ENCODE measurements at places on chromosomes 5 and 9.

GRCh38 chr9:127884427-127884911, 7.0 kb upstream of the AK1 start:
- no peaks in the 10 kb centered on the region for H3K27me3 ChIP-seq
- peaks cover 24% of the 10 kb centered on the region for H3K36me3 ChIP-seq

DNA sequence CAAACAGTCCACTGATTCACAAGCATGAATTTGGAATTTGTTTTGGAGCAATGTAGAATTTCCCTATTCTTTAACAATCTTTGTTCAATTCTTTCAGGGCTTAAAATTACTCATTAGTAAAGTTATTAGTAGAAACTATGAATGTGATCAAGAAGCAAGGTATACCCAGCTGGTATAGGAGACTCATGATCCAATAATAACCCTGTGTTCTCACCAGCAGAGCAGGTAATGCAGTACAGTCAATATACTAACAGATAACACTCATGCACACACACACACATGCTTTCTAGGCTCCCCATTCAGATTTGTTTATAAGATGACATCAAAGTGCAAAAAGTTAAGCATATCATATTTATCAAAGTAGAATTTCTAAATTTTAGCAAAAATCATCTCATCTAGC, 445.2 kb downstream of the ELAVL2 start:
- no peak overlapping the region for H3K4me3 ChIP-seq
- no peak for DNase-seq
- H3K36me3 ChIP-seq, result peaks cover 15% of the 10 kb centered on the region
- no peaks in the 10 kb centered on the region for H3K27me3 ChIP-seq
- peaks cover 14% of the 10 kb centered on the region for H3K4me1 ChIP-seq

DNA sequence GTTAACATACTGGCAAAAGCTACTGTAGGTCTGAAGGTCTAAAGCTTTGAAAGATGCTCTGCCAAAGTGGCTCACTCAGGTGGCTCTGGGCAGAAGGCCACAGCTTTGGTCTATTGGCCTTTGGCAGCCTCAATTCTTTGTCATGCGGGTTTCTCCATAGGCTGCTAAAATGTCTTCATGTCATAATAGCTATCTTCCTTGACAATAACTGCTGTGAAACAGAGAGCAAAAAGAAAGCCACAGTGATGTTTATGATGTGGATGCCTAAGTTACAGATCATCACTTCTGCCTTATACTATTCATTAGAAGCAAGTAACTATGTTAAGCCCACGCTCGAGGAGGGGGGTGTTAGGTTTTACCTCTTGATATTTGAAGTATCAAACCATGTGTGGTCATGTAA, 906.1 kb upstream of the CDH9 start:
- H3K27me3 ChIP-seq, result no peaks in the 10 kb centered on the region
- no peak overlapping the region for H3K27ac ChIP-seq
- no peak for DNase-seq
- no peaks in the 10 kb centered on the region for H3K36me3 ChIP-seq
- no peak overlapping the region for H3K4me3 ChIP-seq

DNA sequence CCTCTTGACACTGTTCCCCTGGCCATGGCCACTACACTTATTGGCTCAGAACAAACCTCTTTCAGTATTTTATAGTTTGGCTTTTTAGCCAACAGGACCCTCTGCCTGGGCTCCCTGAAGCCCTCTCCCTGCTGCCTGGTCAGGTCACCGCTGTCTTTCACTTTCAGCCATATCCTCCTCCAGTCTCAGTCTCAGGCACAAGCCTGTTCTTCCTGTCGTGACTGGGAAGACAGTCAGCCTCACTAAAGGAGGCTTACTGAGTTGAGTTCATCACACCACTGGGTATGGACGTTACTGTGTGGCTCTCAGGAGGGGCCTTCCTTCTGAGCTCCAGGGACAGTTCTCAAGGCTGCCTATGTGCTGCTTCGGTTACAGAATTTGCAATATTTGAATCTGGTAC, 2.0 kb downstream of the QSOX2 start:
- no peak for DNase-seq
- peak overlapping the region; percentile 92 for H3K4me3 ChIP-seq
- H3K27me3 ChIP-seq, result peaks cover 7% of the 10 kb centered on the region
- peaks cover 37% of the 10 kb centered on the region for H3K4me1 ChIP-seq
- no peaks in the 10 kb centered on the region for H3K36me3 ChIP-seq

- H3K4me1 ChIP-seq, result peaks cover 16% of the 10 kb centered on the region
- H3K27me3 ChIP-seq, result no peaks in the 10 kb centered on the region
- peak overlapping the region; percentile 19 for H3K27ac ChIP-seq
- no peaks in the 10 kb centered on the region for H3K36me3 ChIP-seq
- H3K4me3 ChIP-seq, result no peak overlapping the region
Measured at GRCh38 chr9:86069206-86069869, 30.0 kb downstream of the GOLM1 start.

DNA sequence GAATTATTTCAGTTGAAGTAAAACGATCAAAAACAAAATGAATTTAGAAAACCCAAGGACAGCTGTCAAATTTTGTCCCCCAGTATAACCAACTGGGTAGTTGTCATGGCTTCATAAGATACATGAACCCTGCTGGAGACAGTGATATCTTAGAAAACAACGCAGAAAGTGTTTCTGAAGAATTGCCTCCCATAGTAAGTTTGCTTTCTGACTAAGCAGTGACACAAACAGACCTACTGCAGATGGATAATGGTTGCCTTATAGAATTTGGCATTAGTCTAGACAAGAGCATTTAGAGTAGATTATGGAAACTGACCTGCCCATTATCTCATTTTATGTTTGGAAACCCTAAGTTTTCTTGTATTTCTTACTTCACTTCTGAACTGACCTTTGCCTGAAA, 187.7 kb upstream of the KCNN2 start:
- peaks cover 8% of the 10 kb centered on the region for H3K36me3 ChIP-seq
- peaks cover 8% of the 10 kb centered on the region for H3K4me1 ChIP-seq
- H3K27me3 ChIP-seq, result no peaks in the 10 kb centered on the region

DNA sequence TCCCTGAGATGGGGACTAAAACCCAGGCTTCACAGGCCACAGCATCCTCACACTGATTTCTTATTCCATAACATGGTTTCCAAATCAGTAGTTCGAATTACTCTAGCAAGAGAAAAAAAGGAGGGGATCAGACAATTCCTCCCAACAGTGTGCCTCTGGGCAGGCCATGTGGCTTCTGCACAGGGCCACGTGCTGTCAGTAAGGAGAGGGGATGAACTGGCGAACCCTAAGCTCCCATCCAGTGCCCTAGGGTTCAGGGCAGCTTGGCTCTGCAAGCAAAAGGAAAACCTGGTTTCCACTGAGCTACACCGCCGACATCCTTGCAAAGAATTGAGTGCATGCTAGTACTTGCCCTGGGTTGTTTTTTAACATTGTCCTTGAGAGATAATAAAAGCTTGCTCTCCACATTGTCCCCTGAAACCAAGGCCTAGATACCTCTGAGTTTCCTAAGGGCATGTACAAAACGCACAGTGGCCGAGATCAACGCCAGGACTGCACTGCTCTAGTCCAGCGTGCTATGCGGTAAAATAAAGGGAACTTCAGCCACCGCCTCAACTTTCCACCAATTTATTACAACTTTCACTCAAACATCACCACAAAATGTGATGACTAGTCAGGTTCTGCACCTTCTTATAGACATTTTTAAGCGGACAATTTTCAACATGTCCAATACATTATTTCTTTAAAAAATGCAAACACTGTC, 4.5 kb downstream of the CAMSAP1 start:
- no peak overlapping the region for H3K4me3 ChIP-seq
- H3K4me1 ChIP-seq, result peaks cover 50% of the 10 kb centered on the region
- no peak for DNase-seq
- H3K27ac ChIP-seq, result peak overlapping the region; percentile 84
- H3K36me3 ChIP-seq, result peaks cover 32% of the 10 kb centered on the region

- H3K4me1 ChIP-seq, result no peaks in the 10 kb centered on the region
- no peak overlapping the region for H3K4me3 ChIP-seq
- H3K36me3 ChIP-seq, result no peaks in the 10 kb centered on the region
- no peak for DNase-seq
Measured at GRCh38 chr9:70492319-70492777, 77.9 kb upstream of the KLF9 start.
